Esophagus squamous epithelium (tissue), 5 donors: ENCODE measurements at places on chromosomes 2 and 18. TPM values are rescaled to one million over a fixed set of nuclear protein-coding genes. Genes with fewer than 3 reads are reported as not detected.

YPEL5 gene
- 42.4 TPM for total RNA-seq

- no peak for DNase-seq
These were observed 215.9 kb downstream of the SP3 start for GRCh38 chr2:173749315-173749714.

DNA sequence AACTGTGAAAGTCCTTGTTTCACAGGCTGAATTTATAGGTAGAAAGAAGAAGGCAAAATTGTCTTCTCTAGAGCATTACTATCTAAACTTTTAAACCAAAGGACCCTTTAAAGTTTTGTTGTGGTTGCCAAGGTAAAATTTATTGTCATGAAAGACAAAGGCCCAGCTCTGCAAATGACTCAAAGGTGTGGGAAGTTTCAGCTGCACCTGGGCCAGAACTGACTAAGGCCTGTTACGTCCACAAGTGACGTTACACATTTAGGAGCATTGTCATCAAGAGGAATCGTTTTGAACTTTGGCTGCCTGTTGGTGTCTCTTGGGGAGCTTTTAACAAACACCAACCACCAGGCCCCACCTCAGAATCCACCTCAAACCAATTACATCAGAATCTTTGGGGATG lies 8.1 kb upstream of the DSC3 start:
- no peak for DNase-seq

- DNase-seq = no peak
These were observed 19.4 kb upstream of the MBP start for GRCh38 chr18:77151772-77152520.
